ENCODE measurements at places on chromosomes 6 and 20.
A peak's percentile ranks its signal among the peaks of the same experiment; 100 is the strongest.

- no peak for DNase-seq
- no peak overlapping the region for H3K4me3 ChIP-seq
- H3K27me3 ChIP-seq: no peaks in the 10 kb centered on the region
These were observed 154.8 kb downstream of the PDSS2 start for GRCh38 chr6:107304421-107305025.

GRCh38 chr6:13299918-13300317 is 28.4 kb downstream of the TBC1D7 start:
- no peak for DNase-seq
- no peaks in the 10 kb centered on the region for H3K4me1 ChIP-seq
- H3K27ac ChIP-seq: no peak overlapping the region
- H3K27me3 ChIP-seq: peaks cover 3% of the 10 kb centered on the region
- peaks cover 69% of the 10 kb centered on the region for H3K36me3 ChIP-seq

- peak; percentile 83 for DNase-seq
- H3K4me1 ChIP-seq: peaks cover 6% of the 10 kb centered on the region
- H3K27me3 ChIP-seq: peaks cover 13% of the 10 kb centered on the region
- H3K36me3 ChIP-seq: no peaks in the 10 kb centered on the region
These were observed 224.2 kb downstream of the NFATC2 start for GRCh38 chr20:51318058-51318949.

DNA sequence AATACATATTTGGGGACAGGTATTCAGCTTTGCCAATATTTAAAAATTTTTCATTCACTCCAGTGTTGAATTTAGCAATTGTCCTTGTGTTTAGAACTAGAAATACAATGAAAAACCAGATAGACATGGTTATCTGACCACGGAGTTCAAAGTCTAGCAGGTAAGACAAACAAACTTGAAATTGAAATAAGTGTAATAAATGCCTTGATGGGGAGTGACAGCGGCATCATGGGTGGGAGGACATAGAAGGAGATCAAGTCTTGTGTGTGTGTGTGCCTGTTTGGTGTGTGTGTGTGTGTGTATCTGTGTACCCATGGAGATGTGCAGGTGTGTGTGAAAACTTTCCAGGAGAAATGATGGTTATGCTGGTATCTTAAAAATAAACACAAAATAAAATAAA is 750.0 kb upstream of the CITED2 start:
- H3K27me3 ChIP-seq: no peaks in the 10 kb centered on the region
- no peaks in the 10 kb centered on the region for H3K36me3 ChIP-seq
- no peak for DNase-seq
- no peaks in the 10 kb centered on the region for H3K4me1 ChIP-seq
- H3K4me3 ChIP-seq: no peak overlapping the region

DNA sequence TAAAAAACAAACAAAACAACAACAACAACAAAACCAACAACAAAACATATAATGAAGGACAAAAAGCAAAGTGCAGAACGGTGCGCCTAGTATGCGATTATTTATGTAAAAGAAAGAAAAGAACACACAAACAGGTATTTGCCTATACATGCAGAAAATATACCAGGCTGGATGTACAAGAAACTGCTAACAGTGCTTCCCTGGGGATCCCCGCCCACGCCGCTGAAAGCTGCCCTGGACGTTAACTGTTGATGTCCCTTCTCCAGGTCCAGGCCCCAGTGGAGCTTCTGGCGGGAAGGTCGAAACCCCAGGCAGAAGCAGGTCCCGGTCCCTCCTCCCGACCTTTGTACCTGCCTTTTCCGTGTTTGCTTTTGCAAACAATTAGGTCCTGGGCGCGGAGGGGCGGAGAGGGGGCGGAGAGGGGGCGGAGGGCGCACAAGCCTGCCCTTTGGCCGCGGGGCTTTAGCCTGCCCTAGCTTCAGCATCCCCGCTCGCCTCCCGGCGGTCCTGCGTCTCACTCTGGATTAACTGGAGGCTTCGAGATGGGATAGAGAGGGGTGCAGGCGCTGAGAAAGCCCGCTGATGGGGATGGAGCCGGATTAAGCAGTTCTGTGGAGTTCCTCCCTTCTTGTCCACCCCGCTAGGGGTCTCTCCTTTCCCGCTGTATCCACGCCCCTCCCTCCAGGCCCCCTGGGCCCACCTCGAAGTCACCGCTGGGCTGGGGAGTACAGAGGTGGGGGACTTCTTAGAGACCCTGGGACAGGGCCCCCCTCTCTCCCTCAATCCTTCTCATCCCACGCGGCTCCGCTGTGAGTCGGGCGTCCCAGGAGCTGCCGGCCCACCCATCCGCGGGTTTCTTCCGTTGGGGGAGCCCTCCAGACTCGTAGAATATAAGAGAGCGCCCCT is 8.2 kb upstream of the AHCY start:
- H3K4me3 ChIP-seq: peak overlapping the region; percentile 60
- H3K27me3 ChIP-seq: peaks cover 5% of the 10 kb centered on the region
- peaks cover 3% of the 10 kb centered on the region for H3K36me3 ChIP-seq

- no peak overlapping the region for H3K27ac ChIP-seq
These were observed 133.3 kb downstream of the WDR27 start for GRCh38 chr6:169568314-169569087.

DNA sequence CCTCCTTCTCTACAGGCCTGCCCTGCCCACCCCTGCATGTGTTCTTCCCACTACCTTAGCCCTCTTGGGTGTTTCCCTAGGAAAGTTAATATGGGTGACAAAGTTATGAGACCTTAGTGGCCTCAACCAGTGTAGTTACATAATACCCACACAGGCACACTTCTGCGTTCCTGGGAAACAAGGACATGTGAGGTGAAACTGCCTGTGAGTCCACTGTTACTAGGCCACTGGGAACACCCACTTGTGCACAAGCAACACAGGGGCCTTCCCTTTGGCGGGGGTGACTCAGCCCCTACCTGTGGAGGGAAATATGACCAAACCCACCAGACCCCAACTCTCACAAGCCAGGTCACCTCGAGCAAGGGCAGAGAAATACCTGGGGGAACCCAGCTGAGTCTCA is 12.8 kb downstream of the PI16 start:
- H3K4me1 ChIP-seq: peaks cover 17% of the 10 kb centered on the region
- peaks cover 34% of the 10 kb centered on the region for H3K36me3 ChIP-seq
- no peak for DNase-seq
- H3K4me3 ChIP-seq: no peak overlapping the region

- no peaks in the 10 kb centered on the region for H3K27me3 ChIP-seq
- no peak for DNase-seq
- H3K4me3 ChIP-seq: no peak overlapping the region
- H3K27ac ChIP-seq: no peak overlapping the region
- no peaks in the 10 kb centered on the region for H3K4me1 ChIP-seq
- H3K36me3 ChIP-seq: no peaks in the 10 kb centered on the region
These were observed 191.1 kb downstream of the ATXN1 start for GRCh38 chr6:16570221-16570553.

GRCh38 chr6:67888886-67889681 is 746.0 kb upstream of the ADGRB3 start:
- peaks cover 2% of the 10 kb centered on the region for H3K4me1 ChIP-seq
- H3K27me3 ChIP-seq: peaks cover 1% of the 10 kb centered on the region
- no peak for DNase-seq
- peak overlapping the region; percentile 8 for H3K27ac ChIP-seq

GRCh38 chr6:142765306-142765705 is 179.7 kb downstream of the HIVEP2 start:
- peaks cover 16% of the 10 kb centered on the region for H3K36me3 ChIP-seq
- H3K4me3 ChIP-seq: no peak overlapping the region
- H3K4me1 ChIP-seq: no peaks in the 10 kb centered on the region

- peaks cover 6% of the 10 kb centered on the region for H3K4me1 ChIP-seq
- no peaks in the 10 kb centered on the region for H3K36me3 ChIP-seq
These were observed 9.0 kb upstream of the MTRES1 start for GRCh38 chr6:107019047-107019446.

- peaks cover 4% of the 10 kb centered on the region for H3K27me3 ChIP-seq
- peaks cover 18% of the 10 kb centered on the region for H3K4me1 ChIP-seq
- no peak for DNase-seq
- H3K36me3 ChIP-seq: no peaks in the 10 kb centered on the region
These were observed 128.3 kb downstream of the CARMIL1 start for GRCh38 chr6:25407431-25407830.

DNA sequence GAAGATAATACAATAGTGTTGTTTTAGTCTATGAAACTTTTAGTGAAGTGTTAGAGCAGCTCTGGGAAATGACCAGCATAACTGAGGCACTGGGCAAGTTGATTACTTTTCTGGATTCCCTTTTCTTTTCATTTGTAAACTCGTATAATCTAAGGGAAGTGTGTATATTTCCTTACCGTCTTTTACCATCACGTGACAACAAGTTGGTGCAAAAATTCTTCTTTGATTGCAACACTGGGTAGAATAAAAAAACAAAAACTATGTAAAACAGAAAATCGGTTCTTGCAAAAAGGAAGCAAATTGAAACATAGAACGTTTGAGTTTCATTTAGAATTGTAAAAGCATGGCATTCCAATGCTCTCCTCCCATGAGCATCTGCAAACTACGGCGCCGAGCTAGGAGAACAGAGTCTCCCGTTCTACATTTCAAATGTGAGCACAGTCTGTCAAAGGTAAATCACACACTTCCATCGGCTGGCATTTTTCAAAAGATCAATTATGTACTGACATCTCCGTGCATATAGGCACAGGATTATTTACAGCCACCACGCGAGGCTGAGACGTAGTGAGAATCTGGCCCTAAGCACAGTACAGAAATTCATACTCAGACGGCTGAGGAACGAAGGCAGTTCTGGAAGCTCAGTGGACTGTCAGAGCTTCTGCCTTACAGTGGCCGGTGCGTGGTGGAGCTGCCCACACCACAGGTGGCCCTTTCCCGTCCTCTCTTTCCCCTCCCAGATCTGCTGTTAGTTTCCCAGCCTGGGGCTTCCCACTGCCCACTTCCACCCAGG is 314.0 kb downstream of the BMP7 start:
- no peaks in the 10 kb centered on the region for H3K36me3 ChIP-seq
- no peak overlapping the region for H3K4me3 ChIP-seq
- DNase-seq: no peak
- no peak overlapping the region for H3K27ac ChIP-seq
- peaks cover 12% of the 10 kb centered on the region for H3K27me3 ChIP-seq

DNA sequence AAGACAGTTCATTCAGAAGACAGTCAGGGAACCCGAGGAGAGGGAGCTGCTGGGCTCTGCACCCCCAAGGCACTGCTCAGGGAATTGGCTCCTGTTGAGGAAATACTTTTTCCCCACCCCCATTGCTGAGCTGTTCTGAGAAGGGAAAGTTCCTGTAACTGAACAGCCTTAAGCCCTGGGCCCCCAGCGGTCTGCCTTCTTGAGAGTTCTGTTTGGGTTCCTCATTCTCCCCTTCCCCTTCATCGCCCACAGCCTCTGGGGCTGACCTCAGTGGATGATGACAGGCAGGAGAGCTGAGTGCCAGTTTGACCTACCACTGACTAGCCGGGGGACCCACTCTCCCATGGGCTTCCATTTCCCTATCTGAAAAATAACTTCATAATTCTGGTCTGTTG is 10.7 kb downstream of the HCK start:
- H3K4me1 ChIP-seq: peaks cover 7% of the 10 kb centered on the region
- no peaks in the 10 kb centered on the region for H3K36me3 ChIP-seq
- H3K4me3 ChIP-seq: no peak overlapping the region

- peaks cover 86% of the 10 kb centered on the region for H3K4me1 ChIP-seq
- peak overlapping the region; percentile 88 for H3K27ac ChIP-seq
- DNase-seq: no peak
- peaks cover 17% of the 10 kb centered on the region for H3K27me3 ChIP-seq
- H3K36me3 ChIP-seq: peaks cover 30% of the 10 kb centered on the region
These were observed 113.9 kb downstream of the FYN start for GRCh38 chr6:111759331-111759835.

DNA sequence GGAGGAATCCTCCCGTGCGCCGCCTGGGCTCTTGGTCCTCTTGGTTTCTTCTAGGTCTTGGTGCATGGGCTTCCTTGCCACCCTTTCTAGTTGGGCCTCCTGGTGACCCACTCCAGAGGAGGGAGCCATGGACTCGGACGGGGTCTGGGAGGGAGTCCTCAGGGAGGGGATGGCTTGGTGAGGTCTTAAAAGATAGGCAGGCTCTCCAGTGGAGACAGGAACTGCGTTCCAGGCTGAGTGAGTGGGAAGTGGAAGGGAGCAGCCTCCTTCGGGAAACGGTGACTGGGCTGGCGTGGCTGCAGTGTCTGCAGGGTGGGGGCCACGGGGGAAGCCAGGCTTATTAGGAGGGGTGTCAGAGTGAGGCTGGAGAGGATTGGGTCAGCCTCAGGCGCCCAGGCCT is 152.8 kb downstream of the GRM4 start:
- H3K4me3 ChIP-seq: no peak overlapping the region
- H3K36me3 ChIP-seq: no peaks in the 10 kb centered on the region
- peaks cover 1% of the 10 kb centered on the region for H3K27me3 ChIP-seq

- peaks cover 1% of the 10 kb centered on the region for H3K27me3 ChIP-seq
- no peak overlapping the region for H3K4me3 ChIP-seq
- H3K27ac ChIP-seq: no peak overlapping the region
- peak; percentile 69 for DNase-seq
- H3K36me3 ChIP-seq: no peaks in the 10 kb centered on the region
These were observed 260.0 kb downstream of the C6orf118 start for GRCh38 chr6:165049362-165049761.

- H3K36me3 ChIP-seq: peaks cover 22% of the 10 kb centered on the region
- no peak for DNase-seq
- peaks cover 3% of the 10 kb centered on the region for H3K4me1 ChIP-seq
- peaks cover 2% of the 10 kb centered on the region for H3K27me3 ChIP-seq
- no peak overlapping the region for H3K4me3 ChIP-seq
- H3K27ac ChIP-seq: no peak overlapping the region
These were observed 15.0 kb downstream of the SLC2A10 start for GRCh38 chr20:46724343-46724959.

DNA sequence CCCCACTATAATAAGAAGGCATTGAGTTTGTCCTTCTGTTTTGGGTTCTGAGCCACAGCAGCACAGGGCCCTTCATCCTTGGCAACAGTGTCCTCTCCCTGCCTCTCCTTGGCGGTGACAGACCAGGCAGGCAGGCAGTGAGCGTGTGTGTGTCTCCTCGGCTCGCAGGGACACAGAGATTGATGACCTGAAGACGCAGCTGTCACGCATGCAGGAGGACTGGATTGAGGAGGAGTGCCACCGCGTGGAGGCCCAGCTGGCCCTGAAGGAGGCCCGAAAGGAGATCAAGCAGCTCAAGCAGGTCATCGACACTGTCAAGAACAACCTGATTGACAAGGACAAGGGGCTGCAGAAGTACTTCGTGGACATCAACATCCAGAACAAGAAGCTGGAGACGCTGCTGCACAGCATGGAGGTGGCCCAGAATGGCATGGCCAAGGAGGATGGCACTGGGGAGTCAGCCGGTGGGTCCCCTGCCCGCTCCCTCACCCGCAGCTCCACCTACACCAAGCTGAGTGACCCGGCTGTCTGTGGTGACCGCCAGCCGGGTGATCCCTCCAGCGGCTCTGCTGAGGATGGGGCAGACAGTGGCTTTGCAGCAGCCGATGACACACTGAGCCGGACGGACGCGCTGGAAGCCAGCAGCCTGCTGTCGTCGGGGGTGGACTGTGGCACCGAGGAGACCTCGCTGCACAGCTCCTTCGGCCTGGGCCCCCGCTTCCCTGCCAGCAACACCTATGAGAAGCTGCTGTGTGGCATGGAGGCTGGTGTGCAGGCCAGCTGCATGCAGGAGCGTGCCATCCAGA is 24.0 kb downstream of the SDCBP2 start:
- no peak for DNase-seq
- peaks cover 18% of the 10 kb centered on the region for H3K36me3 ChIP-seq
- peaks cover 11% of the 10 kb centered on the region for H3K4me1 ChIP-seq
- peaks cover 5% of the 10 kb centered on the region for H3K27me3 ChIP-seq
- H3K27ac ChIP-seq: no peak overlapping the region
- H3K4me3 ChIP-seq: no peak overlapping the region

Data from endothelial cell (in vitro differentiated cells).